Stimulated activated CD8-positive, alpha-beta memory T cell treated with anti-CD3 and anti-CD28 coated beads, Interleukin-7, amount 100 ng/mL, for 24 hours (primary cell): ENCODE measurements at places on chromosomes 12 and 14.

DNA sequence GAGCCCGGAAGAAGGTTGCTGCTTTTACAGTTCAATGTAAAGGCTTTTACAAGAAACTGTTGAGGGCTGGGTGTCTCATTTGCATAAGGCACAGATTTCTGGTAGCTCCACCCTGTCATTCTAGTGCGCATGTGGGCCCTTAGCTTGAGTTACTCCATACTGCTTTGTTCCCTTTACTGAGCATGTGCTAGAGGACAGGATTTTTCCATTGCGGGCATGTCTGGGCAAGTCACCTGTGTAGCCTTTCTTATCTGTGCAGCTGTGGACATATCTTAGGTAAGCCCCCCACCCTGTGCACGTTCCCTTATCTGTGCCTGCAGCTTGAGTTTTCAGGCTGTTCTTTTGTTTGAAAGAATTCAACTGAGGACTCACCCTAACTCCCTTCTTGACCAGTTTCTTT is 56.2 kb upstream of the ARHGAP5 start:
- no peak for DNase-seq

GRCh38 chr14:58861586-58861985 is 223.8 kb downstream of the DACT1 start:
- no peak for DNase-seq

- DNase-seq = peak; percentile 23
Measured at GRCh38 chr14:105019861-105020814, 745 bp downstream of the CDCA4 start.

GRCh38 chr14:100536721-100537445 is 50.3 kb downstream of the BEGAIN start:
- DNase-seq = no peak

DNA sequence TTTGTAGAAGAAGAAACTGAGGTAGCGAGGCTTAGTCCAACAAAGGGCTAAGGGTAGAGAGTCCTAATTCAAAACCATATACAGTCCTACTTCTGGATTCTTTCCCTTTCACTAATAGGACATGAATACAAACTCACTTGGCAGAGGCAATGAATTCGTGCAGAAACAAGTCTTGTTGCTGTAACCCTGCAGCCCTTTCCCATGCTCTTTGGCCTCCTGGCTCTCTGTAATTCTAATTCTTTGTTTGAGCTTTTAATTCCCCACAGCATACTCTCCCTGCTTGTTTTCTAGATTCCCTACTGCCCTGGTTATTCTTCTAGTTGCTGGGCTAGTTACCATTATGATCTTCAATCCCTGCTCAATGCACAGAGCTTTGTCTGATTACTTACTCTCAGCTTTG is 381.4 kb downstream of the ETNK1 start:
- DNase-seq = no peak
